ENCODE measurements at places on chromosomes 7 and 10. TPM values are rescaled to one million over a fixed set of nuclear protein-coding genes. Genes with fewer than 3 reads are reported as not detected.

DNA sequence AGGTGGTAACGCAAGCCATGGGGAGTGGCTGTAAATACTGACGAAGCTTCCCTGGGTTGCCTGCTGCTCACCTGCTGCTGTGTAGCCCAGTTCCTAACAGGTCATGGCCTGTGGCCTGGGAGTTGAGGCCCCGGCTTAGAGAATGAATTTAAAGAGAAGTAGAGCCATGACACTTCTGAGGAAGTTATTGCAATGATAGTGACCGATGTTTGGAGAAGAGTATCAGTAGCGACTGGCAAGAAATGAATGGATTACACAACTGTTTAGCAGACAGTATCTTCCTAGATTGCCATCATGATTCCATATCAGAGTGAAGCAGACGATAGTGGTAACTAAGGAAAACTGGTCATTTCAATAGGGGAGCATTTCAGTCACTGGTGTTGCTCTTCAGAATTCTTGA is 249.6 kb downstream of the PLXDC2 start:
- no peak for DNase-seq

- no peak for DNase-seq
These were observed 648 bp downstream of the HUS1 start for GRCh38 chr7:47978790-47979144.

DNA sequence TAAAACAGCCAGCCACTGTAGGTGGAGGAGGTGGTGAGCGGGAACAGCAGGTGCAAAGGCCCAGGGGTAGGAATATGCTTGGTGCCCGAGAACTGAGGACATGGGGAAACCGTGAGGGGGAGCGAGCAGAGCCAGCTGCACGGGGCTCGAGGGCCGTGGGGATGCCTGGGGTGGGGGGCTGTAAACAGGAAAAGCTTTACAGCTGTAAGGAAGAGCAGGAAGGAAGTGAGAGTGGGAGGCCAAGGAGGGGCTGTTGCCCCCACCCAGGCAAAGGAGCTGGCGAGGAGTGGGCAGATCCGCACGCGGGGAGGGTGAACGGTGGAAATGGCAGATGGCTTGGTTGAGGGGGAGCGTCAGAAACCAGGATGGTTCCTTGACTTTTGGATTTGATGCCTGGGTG is 34.4 kb downstream of the ZMIZ1 start:
- DNase-seq = no peak

DNA sequence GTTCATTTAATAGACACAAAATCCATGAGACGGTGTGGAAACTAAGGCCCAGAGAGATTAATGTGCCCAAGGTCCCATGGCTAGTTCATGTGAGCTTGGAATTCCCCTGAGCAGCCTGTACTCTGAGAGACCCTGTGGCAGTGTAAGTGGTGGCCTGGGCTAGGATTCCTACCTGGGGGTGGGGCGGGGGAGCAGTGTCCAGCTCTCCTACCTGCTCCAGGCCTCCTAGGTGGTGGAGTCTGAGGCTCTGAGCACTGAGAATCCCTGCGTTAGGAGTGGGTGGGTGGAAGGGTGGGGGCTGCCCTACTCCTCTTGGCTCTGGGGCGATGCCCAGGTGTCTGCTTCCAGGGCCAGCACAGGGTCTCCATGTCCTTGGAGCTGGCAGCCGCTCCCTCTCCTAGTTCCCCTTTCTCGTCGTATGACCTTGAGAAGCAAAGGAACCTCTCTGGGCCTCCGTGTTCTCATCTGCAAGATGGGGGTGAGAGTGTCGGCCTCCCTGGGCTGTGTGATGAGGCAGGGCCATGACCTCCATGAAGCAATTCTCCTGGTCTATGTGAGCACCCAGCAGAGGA is 2.5 kb downstream of the SNCG start:
- no peak for DNase-seq

- no peak for DNase-seq
These were observed 541 bp downstream of the ZSCAN25 start for GRCh38 chr7:99617192-99617781.

DNA sequence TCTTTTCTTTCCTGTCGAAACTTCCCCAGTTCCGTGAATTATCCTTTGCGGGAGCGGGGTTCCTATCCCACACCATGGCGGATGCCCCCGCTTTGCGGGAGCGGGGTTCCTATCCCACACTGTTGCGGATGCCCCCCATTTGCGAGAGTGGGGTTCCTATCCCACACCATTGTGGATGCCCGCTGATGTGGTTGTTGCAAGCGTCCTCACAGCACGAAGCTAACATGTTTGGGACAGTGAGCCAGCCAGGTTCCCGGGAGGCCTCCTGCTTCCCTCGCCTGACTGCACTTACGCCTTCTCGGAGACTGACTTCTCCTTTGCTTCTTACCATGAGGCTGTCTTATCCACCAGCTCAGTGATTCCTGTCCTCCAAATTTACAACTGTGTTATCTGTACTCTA is 134.7 kb downstream of the VIPR2 start:
- DNase-seq = no peak

- DNase-seq = no peak
These were observed 10.5 kb upstream of the ANKRD61 start for GRCh38 chr7:6020371-6021286.

GRCh38 chr10:117214401-117214800 is 17.1 kb downstream of the KCNK18 start:
- DNase-seq = no peak

DNA sequence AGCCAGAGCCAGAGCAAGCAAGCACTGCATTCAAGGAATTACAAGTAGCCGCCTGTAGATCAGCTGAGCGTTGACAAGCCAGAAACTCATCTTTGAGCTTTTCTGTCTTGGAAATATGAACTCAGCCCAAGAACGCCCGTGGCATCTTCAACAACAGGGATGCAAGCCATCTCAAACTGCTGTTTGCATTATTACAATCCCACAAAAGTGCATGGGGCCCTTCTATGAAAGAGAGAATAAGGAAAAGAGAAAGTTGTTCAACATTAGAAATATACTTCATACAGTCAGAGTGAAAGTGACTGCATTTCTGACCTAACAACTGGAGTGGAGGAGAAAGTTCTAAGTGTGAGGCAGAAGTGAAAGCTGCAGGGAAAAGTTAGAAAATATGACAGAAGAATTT is 6.5 kb downstream of the SGCE start:
- DNase-seq = peak; percentile 49

GRCh38 chr10:73296946-73297345 is 44.5 kb upstream of the MRPS16 start:
- no peak for DNase-seq

GRCh38 chr10:10797513-10797912 is 220.2 kb upstream of the CELF2 start:
- DNase-seq = no peak

DNA sequence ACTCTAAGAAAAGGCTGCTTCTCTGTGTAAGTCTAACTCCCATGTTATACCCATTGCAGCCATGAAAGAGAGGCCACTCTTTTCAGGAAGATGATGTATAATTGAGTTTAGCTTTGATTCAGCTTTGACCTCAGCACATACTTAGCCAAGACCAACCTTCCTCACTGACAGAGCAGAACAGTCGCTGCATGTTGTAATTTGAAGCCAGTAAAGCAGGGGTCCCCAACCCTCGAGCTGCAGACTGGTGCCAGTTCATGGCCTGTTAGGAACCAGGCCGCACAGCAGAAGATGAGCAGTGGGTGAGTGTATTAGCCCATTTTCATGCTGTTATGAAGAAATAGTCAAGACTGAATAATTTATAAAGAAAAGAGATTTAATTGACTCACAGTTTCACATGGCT is 223.9 kb downstream of the GPR158 start:
- no peak for DNase-seq

GRCh38 chr10:132172091-132173066 is 14.4 kb upstream of the DPYSL4 start:
- DNase-seq = no peak

- DNase-seq = no peak
These were observed 155.1 kb upstream of the ZNF32 start for GRCh38 chr10:43803791-43804190.

The GOLGA7B gene
- 5.8 TPM for total RNA-seq

The ANXA8 gene
- 0.20 TPM for total RNA-seq

The CHRM2 gene
- total RNA-seq = 29.1 TPM

The PRTFDC1 gene
- 32.0 TPM for total RNA-seq

The LRRN3 gene
- total RNA-seq = 84.8 TPM

The TBRG4 gene
- total RNA-seq = 48.0 TPM

The HOXA13 gene
- 0.10 TPM for total RNA-seq
